ENCODE measurements at places on chromosomes 16 and 17.

DNA sequence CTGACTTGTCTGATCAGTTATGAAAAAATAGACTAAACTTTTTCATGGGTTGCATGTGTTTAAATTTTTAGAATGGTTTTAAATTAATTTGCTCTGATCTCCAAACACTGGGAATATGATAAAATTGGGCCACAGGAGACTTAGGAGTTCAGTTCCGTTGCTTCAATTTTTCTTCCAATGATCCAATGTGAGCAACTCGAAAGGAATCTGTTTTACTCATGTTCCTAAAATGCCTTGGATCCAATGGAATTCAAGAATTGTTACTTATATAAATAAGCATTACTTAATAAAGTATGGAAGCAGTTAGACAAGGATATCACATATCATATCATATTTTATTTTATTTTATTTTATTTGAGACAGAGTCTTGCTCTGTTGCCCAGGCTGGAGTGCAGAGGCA, 56.0 kb upstream of the NACA2 start:
- no peak for DNase-seq

- DNase-seq: no peak
Measured at GRCh38 chr16:22164482-22164881, 2.2 kb downstream of the SDR42E2 start.

GRCh38 chr16:270381-271255, 5.1 kb downstream of the RGS11 start:
- DNase-seq: no peak

DNA sequence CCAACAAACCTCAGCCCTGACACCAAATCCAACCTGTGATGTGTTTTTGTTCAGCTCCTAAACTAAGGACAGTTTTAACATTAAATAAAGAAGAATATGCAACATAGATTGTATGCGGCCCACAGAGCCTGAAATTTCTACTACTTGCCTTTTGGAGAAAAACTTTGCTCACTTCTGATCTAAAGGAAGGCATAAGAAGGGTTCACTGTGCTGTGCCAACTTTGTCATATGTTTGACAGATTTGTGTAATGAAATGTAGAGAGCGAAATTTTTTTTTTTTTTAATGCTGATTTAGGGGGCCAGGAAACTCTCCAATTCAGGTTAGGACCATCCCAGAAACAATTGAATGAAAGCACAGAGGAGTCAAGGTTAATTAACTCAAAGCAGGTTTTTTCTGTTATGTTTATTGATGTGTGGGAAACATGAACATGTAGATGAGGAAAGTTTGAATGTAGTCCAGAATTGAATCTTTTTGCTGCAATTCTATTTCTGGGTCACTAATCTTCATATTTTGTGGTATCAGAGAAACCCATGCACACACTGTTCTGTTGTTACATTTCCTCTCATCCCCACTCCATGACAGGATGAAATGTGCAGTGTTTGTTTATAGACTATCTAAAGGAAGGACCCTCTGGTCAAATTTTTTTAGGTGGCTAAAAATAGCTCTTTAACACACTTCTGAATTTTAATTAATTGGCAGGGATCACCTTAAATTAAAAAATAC, 71.5 kb downstream of the TAOK1 start:
- no peak for DNase-seq

GRCh38 chr17:41284043-41284442, 8.5 kb downstream of the KRTAP9-7 start:
- no peak for DNase-seq

GRCh38 chr17:42243493-42243982, 32.7 kb downstream of the STAT5B start:
- no peak for DNase-seq

GRCh38 chr17:1643293-1643998, 2.1 kb downstream of the SCARF1 start:
- no peak for DNase-seq

DNA sequence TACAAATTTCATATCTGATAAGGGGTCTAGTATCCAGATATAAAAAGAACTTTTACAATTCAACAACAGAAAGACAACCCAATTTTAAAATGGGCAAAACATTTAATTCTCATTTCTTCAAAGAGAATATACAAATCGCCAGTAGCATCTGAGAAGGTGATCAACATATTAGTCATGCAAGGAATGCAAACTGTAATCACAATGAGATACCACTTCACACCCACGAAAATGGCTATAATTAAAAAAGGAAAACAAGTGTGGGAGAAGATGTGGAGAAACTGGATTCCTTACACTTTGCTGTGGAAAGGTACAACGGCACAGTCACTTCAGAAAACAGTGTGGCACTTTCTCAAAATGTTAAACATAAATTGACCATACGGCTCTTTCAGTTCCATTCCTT, 168.2 kb downstream of the VPS53 start:
- DNase-seq: no peak

- DNase-seq: no peak
Measured at GRCh38 chr16:85950136-85950918, 51.4 kb downstream of the IRF8 start.

DNA sequence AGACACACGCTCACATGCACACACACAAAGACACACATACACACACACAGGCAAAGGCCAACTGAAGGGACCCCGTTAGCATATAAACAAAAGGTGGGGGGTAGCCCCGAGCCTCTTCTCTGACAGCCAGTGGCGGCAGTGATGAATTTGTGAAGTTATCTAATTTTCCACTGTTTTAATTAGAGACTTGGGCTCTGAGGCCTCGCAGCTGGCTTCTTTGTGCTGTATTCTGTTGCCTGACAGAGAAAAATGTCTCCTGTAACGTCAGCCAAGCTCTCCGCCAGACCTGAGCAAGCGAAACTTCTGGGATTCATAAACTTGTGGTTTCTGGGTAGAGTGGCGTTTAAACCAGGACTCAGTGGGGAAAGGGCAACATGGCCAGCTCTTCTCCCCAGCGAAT, 113.9 kb upstream of the FOXF1 start:
- no peak for DNase-seq

- no peak for DNase-seq
Measured at GRCh38 chr17:28131599-28131998, 89.1 kb downstream of the NLK start.

- DNase-seq: no peak
Measured at GRCh38 chr17:70865993-70866804, 696.9 kb downstream of the KCNJ2 start.

GRCh38 chr17:18993905-18994526, 10.5 kb downstream of the FAM83G start:
- no peak for DNase-seq

DNA sequence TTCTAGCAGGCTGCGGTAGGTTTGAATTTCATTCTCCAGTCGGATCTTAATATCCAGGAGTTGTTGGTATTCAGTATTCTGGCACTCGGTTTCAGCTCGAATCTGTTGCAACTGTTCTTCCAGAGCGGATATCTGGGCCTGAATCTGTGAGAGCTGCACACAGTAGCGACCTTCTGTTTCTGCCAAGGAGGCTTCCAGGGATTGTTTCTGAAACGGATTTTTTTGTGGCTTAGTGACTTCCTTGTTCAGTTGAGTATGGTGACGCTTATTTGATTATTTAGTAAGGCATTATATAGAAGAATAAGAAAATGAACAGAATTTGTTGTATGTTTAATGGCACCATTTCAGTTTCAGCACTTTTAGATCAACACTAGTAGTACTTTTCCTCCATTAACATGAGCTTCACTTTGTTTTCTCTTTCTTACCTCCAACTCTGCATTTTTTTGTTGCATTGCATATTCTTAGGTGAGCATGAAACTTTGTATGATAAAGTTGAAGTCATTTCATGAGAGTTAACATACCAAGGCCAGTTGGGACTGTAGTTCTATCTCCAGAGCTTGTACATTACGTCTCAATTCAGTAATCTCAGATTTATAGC, 2.8 kb downstream of the KRT10 start:
- DNase-seq: no peak

GRCh38 chr17:48554412-48555257, 9.7 kb upstream of the HOXB2 start:
- no peak for DNase-seq

DNA sequence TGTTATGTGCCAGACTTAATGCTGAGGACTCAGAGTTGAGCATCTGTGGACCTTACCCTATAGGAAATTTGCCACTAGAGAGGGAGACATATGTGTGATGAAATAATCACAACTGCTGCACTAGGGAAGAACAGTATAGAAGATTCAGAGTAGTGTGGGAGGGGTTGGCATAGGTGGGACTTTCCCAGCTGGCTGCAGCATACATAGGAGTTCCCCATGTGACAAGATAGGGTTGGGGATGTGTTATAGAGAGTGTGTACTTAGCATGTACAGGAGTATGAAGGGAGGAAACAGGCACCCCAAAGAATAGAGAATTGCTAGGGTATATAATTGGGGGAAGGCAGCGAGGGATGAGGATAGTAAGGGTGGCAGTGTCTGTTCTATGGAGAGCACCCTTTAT, 2.9 kb downstream of the NUP93 start:
- DNase-seq: no peak

DNA sequence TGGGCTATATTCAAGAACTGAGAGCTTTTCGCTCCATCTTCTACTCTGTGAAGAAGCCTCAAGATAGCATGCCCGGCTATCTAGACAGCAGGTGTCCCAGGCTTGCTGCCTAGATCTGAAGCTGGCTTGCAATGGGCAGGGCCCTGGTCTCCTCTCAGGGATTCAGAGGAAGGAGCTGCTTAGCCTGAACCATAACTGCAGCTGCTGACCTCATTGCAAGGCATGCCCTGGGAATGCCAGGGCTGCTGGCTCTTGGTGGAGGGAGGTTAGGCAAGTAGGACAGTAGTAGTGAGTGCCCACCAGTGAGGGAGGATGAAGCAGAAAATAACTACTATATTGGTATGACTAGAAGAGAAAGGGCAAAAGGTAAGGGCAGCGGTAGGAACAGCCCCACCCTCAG, 21.3 kb upstream of the SLC35B1 start:
- DNase-seq: no peak

GRCh38 chr17:18217412-18218015, 7.9 kb upstream of the LLGL1 start:
- DNase-seq: peak; percentile 48

DNA sequence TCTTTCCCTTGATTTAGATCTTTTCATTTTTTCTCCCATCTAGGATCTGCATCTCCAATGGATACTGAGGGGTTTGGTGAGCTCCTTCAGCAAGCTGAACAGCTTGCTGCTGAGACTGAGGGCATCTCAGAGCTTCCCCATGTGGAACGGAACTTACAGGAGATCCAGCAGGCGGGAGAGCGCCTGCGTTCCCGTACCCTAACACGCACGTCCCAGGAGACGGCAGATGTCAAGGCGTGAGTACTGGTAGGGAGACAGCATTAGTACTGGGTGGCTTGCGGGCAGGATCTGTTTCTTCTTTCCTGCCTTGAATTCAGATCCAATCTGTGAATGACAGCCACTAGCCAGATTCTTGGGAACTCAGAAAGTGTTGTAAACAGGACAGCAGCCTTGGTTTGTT, 18.3 kb downstream of the NUP93 start:
- no peak for DNase-seq

DNA sequence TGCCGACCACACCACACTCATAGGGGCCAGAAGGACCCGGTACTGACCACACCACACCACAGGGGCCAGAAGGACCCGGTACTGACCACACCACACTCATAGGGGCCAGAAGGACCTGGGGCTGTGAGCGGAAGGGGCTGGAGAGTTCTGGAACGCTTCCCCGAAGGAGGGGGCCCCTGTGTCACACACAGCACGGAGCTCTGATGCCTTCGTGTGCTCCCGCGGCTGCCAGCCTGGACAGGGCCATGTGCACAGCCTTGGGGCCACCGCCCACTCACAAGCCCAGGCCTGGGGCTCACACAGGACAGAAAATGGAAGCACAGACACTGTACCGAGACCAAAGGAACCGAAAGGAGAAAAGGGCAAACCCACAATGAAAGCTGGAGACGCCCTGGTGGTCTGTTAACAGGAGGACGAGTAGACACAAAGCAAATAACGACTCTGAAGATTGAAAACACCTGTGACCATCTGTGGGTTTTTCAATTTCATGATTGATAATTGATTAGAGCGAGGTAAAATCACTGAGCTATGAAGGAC, 106.5 kb upstream of the METRNL start:
- no peak for DNase-seq

DNA sequence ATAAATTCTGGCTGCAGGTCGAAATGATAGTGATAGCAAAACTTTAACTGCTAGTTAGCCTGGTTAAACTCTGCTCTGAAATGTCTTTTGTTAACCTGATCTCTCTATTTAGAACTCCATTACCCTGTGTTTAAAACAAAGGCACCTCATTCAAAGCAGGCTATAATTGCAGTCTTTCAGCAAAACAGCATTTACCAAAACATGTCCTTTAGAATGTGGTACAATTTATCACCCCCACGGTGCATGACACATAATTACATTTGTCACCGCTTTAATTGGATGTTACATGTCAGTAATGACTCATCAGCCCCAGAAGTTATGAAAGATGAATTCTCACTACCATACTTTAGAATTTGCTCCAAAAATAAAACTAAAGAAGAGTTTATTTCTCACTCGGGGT, 295.4 kb downstream of the TOX3 start:
- no peak for DNase-seq

- DNase-seq: no peak
Measured at GRCh38 chr17:78300962-78301820, 58.7 kb downstream of the SOCS3 start.

DNA sequence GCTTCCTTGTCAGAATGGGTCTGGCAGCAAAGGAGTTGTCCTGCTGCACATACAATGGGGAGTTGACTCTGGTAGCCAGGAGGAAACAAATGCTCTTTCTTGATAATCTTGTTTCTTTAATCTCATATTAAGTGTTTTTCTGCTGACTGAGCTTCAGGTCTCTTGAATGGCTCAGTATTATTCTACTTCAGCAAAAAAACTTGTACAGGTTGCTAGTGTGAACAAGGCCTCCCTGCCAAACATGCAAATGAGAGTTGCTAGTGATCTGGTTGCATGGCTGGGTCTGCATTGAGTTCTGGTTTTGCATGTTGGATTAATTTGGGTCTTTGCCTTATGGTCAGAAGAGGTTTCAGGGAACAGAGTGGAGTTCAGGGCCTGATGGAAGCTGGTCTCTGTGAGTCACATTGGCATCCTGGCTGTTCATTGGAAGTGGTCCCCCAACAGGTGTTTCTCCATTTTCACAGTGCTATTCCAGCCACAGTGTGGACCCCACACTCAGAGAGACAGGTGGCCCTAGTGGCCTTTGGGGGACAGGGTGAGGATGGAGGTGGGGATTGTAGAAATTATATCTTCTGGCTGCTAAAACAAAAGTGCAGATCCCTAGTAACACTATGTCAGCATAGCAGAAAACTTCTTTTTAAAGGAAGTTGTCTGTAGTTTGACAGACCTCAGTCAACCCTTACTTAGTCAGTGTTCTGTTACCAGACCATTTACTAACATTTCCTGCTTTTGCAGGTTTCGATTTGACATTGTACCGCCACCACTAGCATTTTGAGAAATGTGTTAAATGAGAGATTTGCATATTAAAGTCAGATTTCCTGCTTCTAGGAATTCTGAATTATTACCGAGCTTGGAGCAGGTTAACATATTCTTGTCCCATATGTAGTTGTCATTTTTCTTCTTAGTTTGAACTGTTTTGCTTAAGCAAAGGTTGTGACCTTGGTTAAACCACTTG, 47.1 kb downstream of the EPN2 start:
- DNase-seq: no peak

DNA sequence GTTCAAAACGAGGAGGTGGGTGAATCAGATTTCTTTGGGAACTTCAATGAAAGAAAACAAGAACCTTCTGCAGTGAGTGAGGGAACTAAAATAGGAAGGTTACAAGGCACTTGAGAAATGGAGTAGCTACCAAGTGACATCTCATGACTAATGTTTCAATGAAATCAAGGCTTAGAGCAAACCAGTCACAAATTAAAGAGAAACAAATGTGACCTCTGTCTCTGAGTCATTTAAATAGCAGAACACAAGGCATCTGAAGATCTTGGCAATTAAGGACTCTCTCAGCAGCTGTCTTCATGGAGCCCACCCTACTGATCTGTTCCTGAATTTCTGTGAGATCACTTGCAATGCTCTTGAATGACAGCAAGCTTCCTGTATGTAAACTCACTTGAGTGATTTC, 109.5 kb downstream of the CDH11 start:
- DNase-seq: no peak
